ENCODE measurements at places on chromosomes 2 and 18.

DNA sequence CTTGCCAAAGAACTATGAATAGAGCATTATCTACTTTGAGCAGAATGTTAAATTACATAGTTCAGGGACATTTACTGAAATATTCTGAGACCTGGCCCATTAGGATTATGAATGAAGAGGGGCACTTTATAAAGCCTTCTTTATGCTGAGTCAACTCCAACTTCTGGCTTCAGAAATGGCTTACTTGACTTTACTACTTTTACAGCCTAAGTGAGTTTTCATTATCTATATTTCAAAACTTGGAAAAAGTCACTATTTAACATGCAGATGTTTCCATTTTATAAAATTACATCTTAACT, 37.7 kb downstream of the SESTD1 start:
- no peak for DNase-seq

DNA sequence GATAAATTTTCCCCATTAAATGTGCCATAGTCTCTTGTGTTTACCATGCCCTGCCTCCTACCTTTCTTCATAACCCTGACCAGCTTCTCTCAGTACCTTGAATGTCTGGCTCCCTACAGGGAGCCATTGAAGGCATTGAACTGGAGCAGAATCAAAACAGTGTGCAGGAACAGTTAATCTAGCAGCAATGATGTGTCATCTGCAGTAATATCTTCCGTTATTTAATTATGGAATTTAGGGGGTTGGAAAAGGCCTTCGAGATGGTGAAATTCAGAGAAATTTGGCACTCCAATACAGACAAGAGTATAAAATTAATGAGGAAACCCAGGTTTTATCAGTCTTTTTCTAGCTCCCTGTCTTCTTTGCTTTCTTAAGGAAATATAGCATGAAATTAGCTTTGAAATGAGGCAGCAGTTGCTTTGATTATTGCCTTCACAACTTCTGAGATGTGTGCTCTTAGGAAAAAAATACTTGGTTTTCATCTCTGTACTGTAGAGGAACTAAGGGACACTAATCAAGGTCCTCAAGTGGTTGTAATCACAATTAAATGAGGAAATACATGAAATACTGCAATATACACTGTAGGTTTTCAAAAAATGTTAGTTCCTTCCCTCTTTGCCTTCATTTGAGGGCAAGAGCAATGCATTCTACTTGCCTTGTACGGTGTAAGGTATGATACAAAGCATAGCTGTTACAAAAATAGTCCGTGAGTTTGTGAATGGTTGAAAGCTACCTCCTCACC, 369.1 kb downstream of the SETBP1 start:
- DNase-seq: no peak

DNA sequence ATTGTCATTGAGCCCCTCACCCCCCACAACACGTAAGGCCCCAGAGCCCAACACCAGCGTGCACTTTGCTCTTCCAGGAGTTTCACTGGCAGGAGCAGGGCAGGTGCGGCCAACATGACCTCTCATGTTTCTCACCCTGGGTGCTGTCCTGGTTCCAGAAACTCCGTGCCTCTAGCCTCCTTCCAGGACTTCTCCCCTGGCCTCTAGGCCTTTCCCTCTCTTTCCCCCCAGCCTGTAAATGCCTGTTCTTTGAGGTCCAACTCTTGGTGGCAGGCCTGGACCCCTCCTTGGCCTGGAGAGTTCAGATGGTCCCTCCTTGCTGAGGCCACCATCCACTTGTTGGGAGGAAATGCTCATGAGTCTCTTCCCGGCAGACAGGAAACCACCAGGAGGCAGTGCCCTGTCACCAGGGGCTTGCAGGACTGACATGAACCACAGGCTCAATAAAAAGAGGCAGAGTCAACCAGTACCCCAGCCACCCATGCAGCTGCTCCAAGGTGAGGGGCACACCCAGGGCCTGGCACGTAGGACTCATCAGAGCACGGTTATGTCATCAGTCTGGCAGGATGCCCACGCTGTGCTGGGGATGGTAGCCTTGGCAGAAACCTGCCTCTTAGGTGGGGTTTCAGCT, 1.5 kb downstream of the MALL start:
- no peak for DNase-seq

- no peak for DNase-seq
These were observed 29.4 kb downstream of the LIPG start for GRCh38 chr18:49591271-49591670.

DNA sequence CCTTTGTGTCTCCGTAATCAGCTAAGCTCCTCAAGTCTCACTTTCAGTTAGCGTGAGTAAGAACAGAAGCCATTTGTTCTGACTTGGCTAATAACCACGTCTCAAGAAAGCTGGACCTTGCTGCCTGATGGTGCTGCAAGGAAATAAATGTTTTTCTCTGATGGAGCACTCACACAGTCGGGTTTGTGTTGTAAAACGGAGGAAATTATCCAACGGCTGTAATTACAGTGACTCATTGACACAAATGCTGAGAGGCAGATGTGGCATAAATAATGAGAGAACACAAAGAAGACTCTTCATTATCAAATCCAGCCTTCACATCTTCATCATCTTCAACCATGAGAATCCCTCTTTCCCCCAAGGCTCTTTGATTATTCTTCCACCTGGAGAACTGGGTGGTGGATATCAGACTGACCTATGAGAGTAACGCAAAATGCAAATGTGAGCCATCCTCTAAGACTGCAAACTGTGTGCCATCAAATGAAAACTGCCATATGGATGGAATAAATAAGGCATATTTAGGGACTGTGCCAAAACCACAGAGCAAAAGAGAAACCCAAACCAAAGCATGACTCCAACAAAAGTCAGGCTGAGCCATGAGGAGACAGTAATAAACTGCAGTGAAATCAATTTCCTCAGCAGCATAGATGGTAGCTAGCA, 252.6 kb downstream of the RND3 start:
- no peak for DNase-seq

All from naive B cell (primary cell).